Stimulated activated CD4-positive, alpha-beta T cell treated with anti-CD3 and anti-CD28 coated beads, TNF-alpha, amount 100 ng/mL, for 4 hours (primary cell): ENCODE measurements at places on chromosomes 3 and 15.

- no peak for DNase-seq
Measured at GRCh38 chr3:85846940-85847339, 888.2 kb downstream of the CADM2 start.

GRCh38 chr3:127411083-127411727 lies 123.4 kb upstream of the PRR20G start:
- DNase-seq = no peak

GRCh38 chr15:75669879-75670212 lies 22.1 kb downstream of the SNX33 start:
- DNase-seq = no peak

- DNase-seq = no peak
Measured at GRCh38 chr3:117651246-117651645, 941.7 kb downstream of the TUSC7 start.

GRCh38 chr3:178960918-178961317 lies 110.7 kb downstream of the ZMAT3 start:
- no peak for DNase-seq

GRCh38 chr3:82202269-82202668 lies 440.8 kb upstream of the GBE1 start:
- no peak for DNase-seq

DNA sequence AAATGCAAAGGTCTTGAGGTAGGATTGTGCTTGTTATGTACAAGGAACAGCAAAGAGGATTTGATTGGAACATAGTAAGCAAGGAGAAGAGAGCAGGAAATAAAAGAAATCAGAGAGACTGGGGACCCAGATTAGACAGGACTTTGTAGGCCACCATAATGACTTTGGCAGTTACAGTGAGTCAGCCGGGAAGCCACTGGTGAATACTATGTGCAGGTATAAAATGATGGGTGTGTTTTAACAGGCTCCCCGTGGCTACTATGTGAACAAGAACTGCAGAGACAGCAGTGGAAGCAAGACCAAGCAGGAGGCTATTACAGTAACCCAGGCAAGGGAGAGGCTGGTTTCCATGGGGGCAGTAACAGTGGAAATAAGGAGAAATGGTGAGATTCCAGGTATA lies 55.2 kb downstream of the NPTN start:
- no peak for DNase-seq

- no peak for DNase-seq
Measured at GRCh38 chr15:65383456-65383855, 5.7 kb upstream of the IGDCC3 start.

DNA sequence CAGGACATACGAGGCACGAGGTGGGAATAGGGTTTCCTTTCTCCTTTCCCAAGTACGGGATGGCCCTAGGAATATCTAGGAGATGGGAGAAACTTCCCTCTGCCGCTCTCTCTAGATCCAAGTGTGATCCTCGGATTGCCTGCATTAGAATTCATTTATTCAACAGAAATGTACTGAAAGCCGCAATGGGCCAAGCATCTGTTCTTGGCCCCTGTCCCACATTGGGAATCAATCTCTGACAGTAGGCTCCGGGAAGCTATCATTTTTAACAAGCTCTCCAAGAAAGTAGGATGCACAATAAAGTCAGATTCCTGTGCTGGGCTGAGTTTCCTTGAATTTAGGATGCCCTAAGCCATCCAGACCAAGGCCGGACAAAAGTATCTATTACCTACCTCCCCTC lies 37.2 kb upstream of the CA12 start:
- DNase-seq = no peak

DNA sequence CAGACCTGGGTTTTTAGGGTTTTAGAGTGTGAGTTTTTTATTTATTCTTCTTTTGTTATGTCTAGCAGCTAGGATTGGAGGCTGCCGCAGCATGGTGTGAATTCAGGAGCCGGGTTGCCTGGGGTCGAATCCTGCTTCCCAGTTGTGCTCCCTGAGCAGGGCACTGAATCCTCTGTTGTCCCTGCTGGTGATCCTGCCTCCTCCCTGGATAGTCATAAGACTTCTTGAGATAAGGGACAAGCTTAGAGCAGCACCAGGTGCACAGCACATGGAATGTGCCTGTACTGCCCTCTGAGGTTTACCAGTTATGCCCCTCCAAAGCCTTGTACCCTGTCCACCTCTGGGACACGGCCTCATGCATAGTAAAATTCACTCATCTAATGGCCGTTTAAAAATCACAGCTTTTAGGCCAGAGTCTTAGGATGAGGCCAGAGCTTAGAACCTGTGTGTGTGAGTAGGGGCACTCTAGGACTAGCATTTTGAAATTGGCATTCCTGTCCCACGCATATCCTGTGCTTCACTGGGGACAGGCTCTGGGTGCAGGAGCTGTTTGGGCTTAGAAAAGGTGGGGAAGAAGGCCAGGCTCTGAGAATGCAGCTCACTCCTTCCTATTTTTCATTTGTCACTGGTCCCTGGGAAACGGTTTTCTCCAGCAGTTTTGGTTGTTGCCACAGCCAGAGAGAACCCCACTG lies 47.7 kb downstream of the CHCHD6 start:
- DNase-seq = no peak

DNA sequence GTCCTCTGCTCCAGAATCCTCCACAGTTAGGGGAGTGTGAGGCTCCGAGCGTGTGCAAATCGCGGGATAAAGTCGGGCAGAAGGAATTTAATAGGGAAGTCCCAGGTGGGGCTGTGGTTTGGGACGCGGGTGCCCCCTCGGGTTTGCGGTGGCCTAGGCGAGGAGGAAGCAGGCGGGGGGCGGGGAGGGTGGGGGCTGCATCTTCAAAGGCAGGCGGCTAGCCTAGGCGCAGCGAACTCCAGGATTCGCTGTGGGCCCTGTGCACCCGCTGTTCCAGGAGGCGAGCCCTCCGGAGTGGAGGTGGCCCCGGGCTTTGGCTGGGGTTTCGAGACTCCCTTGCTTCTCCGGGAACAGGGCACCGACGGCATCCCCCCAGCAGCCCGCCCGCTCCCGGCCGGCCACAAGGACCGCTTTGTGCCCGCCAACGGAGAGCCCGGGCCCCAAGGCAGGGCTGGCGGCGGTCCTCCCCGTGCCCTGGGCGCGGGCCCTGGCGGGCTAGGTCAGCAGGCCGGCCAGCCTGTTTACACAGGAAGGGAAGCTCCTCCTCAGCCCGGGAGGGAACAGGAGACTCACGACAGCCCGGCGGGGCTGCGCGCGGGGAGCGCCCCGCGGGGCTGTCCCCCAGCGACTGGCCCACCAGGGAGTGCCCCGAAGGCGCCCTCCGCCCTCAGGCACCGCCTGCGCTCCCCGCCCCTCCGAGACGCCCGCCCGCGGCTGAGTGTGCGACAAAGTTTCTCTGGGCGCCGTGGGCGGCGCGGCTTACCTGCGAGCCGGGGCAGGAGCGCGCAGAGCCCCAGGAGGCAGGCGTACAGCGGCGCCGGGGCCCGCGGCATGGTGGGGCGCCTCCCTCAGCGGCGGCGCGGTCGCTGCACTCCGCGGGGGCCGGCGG lies 753 bp downstream of the ITGB5 start:
- peak; percentile 38 for DNase-seq

GRCh38 chr3:71461749-71462483 lies 121.6 kb downstream of the FOXP1 start:
- DNase-seq = no peak

GRCh38 chr3:101873619-101874018 lies 24.3 kb downstream of the NFKBIZ start:
- no peak for DNase-seq

DNA sequence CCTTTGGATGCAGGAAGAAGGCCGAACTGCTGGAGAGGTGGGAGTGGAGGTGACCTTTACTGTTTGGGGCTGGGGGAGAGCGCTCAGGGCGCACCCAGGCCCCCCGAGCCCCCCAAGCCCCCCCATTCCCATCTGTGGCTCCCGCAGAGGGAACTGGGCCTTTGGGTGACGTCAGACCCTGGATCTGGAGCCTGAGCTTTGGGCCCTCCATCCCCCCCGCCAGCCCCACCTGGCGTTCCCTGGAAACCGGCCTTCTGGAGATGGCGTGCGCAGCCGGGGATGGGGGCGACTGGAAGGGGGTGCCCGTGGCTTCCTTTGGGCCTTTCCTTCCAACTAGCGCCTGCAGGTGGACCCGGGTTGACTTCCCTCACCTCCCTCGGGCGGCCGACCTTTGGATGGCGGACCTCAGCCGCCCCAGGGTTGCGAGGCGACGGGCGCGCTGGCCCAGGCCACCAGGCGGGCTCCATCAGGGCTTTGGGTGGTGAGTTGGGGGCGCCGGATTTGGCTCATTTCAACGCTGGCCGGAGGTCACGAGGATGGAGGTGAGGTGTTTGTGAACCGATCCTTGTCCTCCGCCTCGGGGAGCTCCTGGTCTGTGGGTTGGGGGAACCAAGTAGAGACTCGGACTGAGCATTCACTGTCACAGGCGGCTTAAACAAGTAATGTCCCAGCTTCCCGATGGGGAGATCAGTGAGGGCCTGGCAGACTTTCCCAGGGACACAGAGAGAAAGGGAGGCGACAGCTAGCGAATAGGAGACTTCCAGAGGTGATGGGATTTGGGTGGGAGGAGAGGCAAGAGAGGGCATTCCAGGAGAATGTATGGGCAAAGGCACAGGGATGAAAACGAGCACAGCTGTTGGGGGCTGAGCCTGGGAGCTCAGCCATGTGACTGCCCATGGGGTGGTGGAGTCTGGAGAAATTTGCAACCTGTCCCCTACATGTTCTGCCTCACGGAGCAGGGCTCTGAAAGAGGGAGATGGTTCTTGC lies 709 bp downstream of the SCAMP5 start:
- DNase-seq = no peak

GRCh38 chr3:27596334-27596841 lies 112.2 kb upstream of the SLC4A7 start:
- no peak for DNase-seq

DNA sequence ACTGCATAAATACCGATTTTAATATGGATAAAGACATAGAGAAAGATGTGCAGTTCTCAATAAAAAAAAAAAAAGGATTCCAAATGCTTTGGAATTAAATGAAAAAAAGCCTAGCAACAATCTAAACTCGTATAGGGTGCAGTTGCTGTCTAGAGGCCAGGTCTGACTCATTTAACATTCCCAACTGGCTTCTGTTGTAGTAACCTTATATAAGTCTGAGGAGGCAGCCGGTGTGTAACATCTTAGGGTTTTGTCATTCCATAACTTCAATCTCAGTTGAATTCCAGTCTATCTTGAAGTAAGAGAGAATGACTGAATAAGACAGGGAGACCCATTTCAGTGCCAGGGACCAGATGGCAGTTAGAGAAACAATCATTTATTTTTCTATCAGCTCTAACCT lies 6.5 kb downstream of the PDCD10 start:
- DNase-seq = no peak

DNA sequence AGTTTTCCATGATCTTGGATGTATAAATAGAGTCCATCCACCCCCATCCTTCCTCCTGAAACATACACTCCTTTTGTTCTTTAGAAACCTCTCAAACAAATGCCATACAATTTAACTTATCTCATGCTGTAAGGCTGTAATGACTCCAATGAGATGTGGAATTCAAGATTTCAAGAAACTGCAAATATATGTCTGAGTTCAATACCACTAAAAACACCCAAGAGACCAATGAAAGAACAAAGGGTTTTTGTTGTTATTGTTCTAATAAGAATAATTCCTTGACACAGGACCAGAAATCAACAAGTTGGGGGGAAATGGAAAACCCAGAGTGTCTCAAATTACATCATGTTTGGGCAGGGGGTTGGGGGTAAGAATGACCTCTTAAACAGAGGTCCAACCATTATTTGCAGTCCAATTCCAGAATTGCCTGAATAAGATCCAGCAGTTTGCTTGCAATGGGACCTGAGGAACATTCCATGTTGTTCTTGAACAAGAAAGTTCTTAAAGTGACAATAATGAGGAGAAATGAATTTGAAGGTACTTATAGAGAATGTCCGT lies 48.6 kb upstream of the TGFBR2 start:
- no peak for DNase-seq

- no peak for DNase-seq
Measured at GRCh38 chr3:111636366-111636885, 41.3 kb upstream of the ZBED2 start.

DNA sequence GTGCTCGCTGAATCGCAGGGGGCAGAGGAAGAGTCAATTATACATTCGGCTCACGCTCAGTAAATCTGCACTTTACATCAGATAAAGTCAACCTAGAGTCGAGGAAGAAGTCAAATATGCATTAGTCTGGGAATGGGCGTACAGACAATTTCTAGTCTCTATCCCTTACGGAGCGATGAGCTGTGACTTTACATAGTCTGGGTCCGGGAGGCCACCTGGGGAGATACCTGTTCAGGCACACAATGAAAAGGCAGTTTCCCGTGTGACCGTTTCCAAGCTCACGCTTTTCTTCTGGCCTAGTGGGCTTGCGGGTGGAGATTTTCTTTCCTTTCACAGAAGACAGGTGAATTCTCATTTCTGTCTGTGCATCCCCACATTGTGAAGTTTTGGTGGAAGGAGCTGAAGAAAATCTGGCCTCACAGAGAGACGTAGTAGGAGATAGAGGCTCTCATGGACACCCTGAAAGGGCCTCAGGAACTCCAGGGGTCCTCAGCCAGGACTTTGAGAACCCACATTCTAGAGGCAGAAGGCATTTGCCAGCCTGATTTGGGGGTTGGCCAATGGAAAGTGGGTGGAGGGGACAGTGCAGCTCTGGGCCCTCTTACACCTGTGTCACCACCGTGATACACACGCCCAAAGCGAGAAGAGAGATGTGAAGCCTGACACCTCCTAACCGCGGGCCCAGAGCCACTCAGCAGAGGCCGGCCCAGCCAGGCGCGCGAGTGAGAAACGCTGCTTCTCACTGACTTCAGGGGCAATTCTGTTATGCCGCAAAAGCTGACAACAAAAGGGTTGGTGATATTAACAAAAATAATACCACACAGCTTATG lies 10.7 kb upstream of the OCA2 start:
- DNase-seq = no peak

DNA sequence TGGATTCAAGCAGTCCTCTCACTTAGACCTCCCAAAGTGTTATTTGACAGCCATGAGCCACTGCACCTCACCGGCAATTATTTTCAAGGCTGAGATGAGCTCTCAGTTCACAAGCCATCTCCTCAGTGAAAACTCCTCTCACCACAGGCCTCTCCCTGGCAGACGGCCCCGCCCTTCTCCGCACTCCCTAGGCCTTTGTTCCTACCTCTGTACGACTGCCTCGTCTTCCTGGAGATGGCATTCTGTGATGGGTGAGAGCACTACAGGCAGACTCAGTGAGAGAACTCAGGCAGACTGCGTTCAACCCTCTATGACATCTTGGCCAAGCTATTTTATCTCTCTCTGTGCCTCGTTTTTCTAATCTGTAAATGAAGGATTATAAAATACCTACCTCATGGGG lies 67.0 kb upstream of the TPM1 start:
- no peak for DNase-seq

- no peak for DNase-seq
Measured at GRCh38 chr15:69623392-69624154, 171.0 kb downstream of the RPLP1 start.

DNA sequence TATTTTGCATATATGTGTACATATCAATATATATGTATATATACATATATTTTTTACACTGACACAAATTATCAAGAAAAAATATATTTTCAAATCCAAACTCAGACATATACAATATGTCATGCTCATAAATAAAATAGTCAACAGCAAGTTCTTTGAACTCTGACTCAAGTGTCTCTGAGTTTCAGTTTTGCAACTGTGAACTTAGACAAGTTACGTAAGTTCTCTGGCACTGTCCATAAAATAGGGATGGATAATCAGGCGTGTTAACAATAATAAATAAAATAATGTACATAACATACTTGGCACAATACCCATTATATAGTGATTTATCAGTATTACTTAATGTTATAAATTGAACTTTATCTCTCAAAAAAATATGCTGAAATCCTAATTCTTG lies 12.1 kb upstream of the XRN1 start:
- no peak for DNase-seq
